ENCODE measurements at places on chromosomes 7 and 10. TPM values are rescaled to one million over a fixed set of nuclear protein-coding genes. Genes with fewer than 3 reads are reported as not detected.

Gene ACHE
- 5.1 TPM for total RNA-seq

Gene EN2
- under 0.01 TPM for total RNA-seq

Gene PDE1C
- 0.17 TPM for total RNA-seq

Gene BRAT1
- total RNA-seq, result 19.8 TPM

Gene KIF11
- 5.8 TPM for total RNA-seq

Gene CARD11
- 2.1 TPM for total RNA-seq

Gene EIF5AL1
- 0.17 TPM for total RNA-seq

Gene CSTF2T
- 31.2 TPM for total RNA-seq

Gene NPSR1
- not detected for total RNA-seq

Gene RAMP3
- total RNA-seq, result 467 TPM

Gene MACROH2A2
- not detected for total RNA-seq

Gene DLG5
- 7.3 TPM for total RNA-seq

Gene HHEX
- total RNA-seq, result 50.5 TPM

Gene TFR2
- 0.54 TPM for total RNA-seq

Gene IFIT2
- 8.9 TPM for total RNA-seq

Gene LIPN
- not detected for total RNA-seq

Gene HOXA7
- total RNA-seq, result 2.5 TPM

All from dermis lymphatic vessel endothelial cell (primary cell).